GM13977 (cell line): ENCODE measurements at places on chromosomes 1 and 21.
A peak's percentile ranks its signal among the peaks of the same experiment; 100 is the strongest.

DNA sequence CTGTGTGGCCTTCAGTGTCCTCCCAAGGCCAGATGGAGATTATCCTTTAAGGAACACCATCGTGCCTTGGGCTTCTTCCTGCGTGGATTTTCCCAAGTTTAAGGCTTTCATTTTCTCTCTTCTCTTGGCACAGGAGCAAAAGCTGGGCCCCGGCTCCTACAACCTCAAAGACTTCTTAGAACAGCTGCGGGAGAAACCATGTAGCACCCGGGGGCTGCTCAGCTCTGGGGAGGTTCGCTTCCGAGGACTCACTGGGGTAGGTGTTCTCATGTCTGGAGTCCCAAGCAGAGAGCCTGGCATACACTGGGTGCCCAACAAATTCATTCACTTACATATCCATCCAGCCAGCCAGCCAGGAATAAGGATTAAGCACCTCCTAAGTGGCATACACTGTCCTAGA, 6.6 kb upstream of the TTC22 start:
- DNase-seq, result no peak

GRCh38 chr1:179872558-179872957, 5.0 kb downstream of the TOR1AIP2 start:
- DNase-seq, result no peak

DNA sequence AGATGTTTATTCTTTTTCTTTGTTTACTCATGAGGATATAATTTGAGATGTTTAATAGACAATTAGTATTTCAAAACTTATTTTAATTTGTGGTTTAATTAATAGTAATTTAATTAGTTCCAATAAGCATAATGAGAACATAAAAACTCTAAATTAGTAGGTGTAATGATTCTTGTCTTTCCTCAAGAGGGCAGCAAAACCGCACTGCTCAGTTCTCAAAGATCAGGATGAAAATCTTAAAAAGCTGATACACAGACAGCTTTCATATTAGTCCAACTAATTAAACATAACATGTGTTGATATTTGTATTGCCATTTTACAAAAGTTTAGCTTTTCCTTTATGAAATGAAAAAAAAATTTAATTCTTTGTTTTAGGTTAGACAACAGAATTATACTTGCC, 106.7 kb upstream of the C21orf91 start:
- DNase-seq, result no peak

GRCh38 chr1:201427963-201428362, 6.4 kb upstream of the TNNI1 start:
- no peak for DNase-seq

DNA sequence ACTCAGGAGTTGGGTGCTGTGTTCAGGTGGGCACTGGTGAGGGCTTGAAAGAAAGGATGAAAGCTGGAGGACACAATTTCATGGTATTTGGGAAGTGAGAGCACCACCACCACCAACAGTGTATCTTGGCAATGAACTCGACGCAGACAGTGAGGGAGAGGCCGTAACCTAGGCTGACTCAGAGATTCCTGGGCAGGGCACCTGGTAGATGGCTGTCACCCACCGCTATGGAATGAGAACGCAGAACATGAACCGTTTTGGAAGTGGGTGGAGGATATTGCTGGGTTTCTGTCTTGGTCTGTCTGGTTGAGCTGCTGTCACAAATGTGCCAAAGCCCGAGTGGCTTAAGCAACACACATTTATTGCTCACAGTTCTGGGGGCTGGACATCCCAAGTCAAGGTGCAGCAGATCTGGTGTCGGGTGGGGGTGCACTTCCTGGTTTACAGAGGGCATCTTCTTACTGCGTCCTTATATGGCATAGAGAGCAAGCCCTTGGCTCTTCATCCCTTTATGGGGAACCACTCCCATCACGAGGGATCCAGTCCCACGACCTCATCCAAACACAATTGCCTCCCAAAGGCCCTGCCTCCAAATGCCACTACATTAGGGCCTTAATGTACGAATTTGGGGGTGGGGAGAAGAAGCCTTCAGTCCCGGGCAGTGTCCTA, 246.3 kb downstream of the SIPA1L2 start:
- DNase-seq, result no peak

- no peak for DNase-seq
These were observed 290.9 kb downstream of the LRRIQ3 start for GRCh38 chr1:73907051-73907450.

DNA sequence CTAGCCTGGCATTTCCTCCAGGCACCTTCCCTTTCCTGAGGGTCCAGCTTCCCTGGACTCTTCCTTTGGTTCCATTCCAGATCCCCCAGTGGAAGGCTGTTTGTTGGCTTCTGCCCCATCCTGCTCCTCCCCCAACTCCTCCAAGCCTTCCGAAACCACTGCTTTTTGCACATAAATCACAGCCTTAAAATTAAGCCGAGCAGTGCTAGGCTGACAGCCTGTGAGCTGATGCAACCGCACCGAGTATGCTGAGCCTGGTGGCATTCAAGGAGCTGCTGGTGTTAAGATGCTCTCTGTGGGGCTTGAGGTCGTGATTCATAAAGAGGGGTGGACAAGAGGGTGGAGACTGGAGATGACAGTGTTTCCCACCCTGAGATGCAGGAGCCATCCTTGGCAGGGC, 266.6 kb upstream of the C1orf174 start:
- DNase-seq, result no peak

DNA sequence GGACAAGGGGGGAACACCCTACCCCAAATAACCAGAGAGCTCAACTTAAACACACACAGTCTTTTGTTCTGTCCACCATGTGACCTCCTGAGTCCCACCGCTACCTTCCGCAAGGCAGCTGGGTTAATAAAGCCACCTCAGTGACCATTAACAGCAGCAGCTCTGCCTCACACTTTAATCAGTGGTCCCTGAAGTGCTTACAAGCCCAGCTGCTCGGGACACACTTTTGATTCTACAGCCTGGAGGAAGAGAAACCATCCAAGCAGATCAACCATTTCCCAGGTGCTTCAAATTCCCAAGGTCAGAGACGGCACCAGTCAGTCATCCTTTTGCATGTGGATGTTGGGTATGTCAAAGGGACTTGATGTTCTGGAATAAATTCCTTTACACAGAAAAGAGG, 70.1 kb downstream of the KCNJ15 start:
- DNase-seq, result no peak

GRCh38 chr1:221994274-221994698, 252.4 kb upstream of the DUSP10 start:
- peak; percentile 19 for DNase-seq

DNA sequence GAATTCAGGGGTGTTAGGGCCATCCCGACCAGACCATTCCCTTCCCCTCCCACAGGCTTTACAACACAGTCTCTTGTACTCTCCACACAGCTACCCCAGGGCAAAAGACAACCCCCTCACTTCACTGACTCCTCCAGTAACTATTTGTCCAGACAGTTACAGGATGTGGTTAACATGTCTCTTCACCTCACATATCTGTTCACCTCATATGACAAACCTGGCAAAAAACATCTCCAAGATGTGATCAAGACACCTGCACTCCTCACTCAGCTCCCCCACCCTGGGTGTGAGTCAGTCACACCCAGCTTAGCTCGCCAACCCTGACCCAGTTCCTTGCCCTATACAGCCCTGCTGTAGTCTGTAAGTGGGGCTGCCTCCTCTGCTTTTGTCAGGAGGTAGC, 490.5 kb upstream of the CHRM3 start:
- DNase-seq, result no peak

DNA sequence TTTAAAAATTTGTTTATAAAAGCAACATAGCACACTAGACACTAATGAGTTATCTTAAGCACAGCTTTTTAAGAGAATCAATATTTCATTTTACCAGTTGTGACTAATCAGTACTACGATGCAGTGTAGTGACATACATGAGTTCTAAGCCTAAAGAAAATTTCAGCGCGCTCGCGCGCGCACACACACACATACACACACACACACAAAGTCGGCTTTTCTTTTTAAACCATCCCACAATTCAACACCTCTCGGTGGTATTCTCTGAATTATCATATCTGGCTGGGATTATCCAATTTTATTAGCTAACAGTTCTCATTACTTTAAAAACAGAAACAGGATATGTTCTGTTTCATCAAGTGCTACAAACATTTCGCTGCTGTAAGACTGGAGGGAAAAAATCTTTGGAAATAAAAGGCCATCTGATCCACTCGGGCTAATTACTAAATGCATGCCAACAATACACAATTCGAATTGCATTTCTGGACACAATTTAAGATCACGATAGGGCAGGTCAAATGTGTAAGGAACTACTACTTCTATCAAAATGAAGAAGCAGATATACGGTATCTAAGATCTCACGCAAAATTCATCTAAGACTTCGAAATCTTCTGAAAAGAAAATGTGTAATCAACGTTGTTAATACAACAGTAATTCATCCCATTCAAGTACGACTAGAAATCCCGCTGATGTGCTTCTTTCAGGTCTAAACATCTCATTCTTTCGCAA, 1.2 kb downstream of the TUT4 start:
- no peak for DNase-seq

- DNase-seq, result no peak
These were observed 416.6 kb downstream of the RWDD3 start for GRCh38 chr1:95650631-95651030.

- DNase-seq, result no peak
These were observed 13.9 kb downstream of the DMAP1 start for GRCh38 chr1:44227211-44227610.

GRCh38 chr1:21539933-21540332, 30.7 kb downstream of the ALPL start:
- DNase-seq, result no peak

DNA sequence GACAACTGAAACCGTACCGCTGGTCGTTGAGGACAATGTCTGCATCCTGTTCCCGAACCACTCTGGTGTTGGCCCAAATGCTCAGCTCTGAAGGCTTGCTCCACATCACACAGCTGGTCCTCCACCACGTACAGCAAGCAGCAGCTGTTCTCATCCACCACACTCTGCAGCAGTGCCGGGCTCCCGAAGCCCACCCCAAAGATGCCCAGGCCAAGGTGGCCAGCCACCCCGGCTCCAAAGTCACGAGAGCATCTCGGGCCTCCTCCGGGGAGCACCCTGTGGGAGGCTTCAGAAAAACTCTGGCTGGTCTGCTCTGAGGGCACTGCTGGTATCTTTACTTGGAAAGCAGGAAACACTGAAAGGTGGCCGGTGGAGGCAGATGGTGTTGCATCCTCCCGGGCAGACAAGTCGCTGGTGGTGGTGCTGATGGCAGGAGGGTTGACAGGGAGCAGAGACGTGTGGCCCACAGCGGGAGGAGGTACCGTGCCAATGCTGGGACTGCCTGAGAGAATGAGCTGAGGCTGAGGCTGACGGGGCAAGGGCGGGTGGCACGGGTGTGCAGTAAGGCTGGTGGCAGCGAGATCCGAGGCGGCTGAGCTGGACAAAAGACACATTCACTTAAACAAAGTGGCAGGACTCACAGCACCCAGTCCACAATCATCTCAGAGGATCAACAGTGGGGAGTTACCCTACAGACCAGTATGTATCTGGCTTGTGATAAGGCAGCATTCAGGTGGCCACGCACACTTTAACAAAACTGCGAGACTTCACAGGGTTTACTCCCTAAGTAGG, 6.5 kb upstream of the CCDC27 start:
- no peak for DNase-seq

DNA sequence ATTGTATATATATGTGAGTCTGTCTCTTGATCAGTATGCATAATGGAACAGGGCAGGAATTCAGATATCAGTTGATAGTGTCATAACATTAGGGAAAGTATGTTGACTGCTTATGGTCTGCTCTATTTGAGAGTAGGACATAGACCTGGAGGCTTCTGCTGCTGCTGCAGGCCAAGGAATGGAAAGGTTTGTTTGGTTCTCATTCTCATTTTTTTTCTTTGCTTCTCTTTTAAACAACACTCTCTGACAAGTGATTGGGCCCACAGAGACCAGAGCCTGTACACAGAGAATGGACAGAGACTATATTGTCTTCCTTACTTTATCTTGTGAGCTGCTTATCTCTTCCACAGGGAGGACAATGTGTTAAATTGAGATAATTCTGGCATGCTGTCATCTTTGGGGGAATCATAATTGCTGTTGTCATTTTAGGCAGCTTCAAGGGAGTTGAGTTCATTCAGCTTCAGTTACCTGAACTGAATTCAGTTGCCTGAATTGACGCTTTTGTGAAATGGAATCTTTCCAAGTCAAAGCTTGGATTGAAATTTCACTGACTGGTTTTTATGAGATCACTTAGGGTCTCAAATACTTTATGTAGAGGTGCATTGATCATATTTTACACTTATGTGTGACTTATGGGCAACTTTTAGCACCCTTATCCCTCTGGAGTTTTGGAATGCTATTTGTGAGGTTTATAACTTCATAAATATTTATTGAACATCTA, 16.9 kb downstream of the CAP1 start:
- DNase-seq, result no peak

GRCh38 chr1:89959719-89960118, 35.2 kb upstream of the ZNF326 start:
- DNase-seq, result no peak

DNA sequence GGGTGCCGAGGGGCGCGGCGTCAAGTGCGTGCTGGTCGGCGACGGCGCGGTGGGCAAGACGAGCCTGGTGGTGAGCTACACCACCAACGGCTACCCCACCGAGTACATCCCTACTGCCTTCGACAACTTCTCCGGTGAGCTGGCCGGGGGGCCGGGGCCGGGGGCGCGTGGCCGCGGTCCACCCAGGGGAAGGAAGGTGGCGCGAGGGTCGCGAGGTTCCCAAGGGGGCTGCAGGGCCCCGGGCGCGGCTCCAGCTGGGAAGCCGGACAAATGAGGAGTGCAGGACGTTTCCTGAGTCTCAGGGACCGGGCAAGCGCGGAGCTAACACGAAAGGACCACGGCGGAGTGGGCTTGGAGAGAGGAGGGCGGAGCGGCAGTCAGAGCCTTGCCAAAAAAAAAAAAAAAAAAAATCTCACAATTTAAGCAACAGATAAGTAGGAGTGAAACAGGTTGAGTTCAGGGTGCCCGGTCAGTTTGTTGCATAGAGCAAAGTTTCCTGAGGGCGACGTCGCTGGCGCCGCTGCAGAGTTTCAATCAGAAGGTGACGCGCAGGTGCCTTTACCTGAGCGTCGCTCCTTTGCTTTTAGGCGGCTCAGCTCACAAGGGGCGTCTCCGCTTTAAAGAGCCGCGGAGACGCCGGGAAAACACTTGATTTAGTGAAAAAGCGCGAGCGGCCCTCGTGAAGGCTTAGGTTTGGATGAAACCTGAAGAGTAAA, 750 bp downstream of the RHOU start:
- no peak for DNase-seq

- DNase-seq, result no peak
These were observed 4.7 kb upstream of the ECE1 start for GRCh38 chr1:21295002-21295401.

- no peak for DNase-seq
These were observed 55.8 kb downstream of the DOP1B start for GRCh38 chr21:36212513-36212780.

DNA sequence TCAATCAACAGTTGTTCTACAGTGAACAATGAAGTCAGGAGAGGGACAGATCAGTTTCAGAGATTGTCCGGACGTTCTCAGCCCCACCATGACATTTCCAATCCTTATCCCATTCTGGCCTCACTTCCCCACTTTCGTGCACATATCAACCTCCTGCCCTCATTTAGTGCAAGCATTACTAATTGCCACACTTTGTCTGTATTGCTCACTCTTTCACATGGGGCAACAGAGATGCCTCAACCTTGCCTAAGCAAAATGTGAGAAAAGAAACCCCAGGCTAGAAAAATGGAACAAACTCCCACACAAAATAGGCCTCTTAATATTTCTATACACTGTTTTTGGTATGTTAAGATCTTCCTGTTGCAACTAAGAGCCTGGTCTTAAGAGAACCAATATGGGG, 8.9 kb upstream of the RGS1 start:
- DNase-seq, result no peak

- DNase-seq, result no peak
These were observed 77.4 kb downstream of the RERE start for GRCh38 chr1:8740034-8740449.
